Stimulated activated CD8-positive, alpha-beta memory T cell treated with anti-CD3 and anti-CD28 coated beads, Interleukin-4, amount 100 ng/mL, for 1 hour (primary cell): ENCODE measurements at places on chromosomes 13 and 19.
A peak's percentile ranks its signal among the peaks of the same experiment; 100 is the strongest.

- DNase-seq, result no peak
Observed at GRCh38 chr19:29418201-29418600, 107.6 kb upstream of the VSTM2B start.

- no peak for DNase-seq
Observed at GRCh38 chr19:28009696-28010095, 1203.3 kb downstream of the UQCRFS1 start.

DNA sequence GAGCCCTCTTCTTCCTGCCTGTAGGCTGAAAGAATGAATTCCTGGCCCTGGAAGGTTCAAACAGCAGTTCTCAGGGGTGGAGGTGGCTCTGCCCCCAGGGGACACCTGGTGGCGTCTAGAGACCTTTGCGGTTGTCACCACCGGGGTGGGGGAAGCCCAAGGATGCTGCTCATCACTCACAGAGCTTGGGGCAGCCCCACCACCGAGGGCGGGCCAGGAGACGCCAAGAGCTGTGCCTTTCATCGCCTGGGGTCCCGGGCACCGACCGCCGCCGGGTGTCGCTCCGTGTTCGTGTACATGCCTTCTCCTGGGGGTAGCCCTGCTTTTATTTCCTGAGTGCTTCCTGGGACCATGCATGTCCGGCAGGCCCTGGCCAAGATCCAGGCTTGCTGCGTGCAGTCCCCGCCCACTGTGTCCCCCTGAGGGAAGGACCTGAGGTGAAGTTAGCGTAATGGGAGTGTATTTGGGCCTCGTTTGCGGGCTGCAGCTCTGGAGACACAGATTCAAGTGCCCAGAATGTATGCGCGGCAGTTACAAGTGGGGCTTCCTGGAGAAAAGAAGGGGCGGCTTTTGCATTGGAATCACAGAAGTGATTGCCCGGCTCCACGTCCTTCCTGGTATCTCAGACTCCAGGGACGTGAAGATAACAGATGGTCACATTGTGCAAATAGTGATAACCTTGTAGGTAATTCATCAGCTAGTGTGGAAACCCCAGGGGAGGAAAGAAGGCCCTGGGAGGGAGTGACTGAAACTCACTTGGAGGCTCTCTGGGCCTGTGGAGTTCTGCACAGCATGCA lies 7.8 kb downstream of the DOT1L start:
- peak; percentile 59 for DNase-seq

- no peak for DNase-seq
Observed at GRCh38 chr13:110627761-110628476, 12.6 kb downstream of the NAXD start.

DNA sequence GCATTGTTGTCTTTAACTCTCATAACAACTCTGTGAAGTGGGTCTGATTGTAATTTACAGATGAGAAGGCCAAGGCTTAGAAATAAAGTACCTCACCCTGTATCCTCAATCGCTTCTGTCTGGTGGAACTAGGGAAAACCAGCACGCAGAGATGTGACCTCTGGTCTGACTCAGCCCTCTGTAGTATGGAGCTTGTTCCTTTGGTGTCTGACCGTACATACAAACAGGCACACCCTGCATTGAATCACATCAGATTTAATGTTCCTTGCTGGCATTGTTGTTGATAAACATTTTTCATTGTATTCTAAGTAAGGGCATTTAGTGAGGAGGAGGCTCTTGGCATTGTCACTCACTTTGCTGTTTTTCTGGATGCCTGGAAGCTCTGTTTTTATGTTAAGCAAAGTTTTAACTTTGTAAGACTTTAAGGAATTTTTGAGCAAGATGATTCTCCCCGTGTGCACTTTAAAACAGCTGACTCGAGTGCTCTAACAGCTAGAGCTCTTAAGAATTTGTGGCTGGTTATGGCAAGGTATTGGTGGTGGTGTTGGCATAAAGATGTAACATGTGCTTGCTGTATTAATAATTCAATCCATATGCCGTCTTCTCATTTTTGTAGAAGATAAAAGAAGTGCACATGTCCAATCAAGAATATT lies 89.0 kb upstream of the SPATA13 start:
- no peak for DNase-seq

- no peak for DNase-seq
Observed at GRCh38 chr19:55199620-55200204, 9.6 kb downstream of the PTPRH start.

DNA sequence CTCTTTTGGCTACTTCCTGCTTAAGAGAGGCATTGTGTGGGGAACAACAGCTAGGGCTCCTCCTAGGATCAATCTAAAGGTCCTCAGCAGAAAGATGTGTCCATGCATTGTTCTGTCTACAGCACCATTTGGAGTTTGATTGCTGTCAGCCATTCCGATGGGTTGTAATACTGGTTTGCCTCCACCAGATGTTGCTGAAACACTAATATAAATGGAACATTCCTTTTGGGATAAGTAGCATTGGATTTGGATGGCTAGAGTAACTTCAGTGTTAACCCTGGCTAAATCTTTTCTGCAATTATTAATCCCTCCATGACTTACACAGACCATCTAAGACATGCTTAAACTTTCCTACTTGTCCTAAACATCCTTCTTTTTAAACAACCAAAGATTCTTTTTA lies 104.2 kb downstream of the TDRD3 start:
- DNase-seq, result no peak

GRCh38 chr19:31516756-31517155 lies 167.5 kb upstream of the TSHZ3 start:
- no peak for DNase-seq
